ENCODE measurements at places on chromosomes 13 and 19.
A peak's percentile ranks its signal among the peaks of the same experiment; 100 is the strongest.

DNA sequence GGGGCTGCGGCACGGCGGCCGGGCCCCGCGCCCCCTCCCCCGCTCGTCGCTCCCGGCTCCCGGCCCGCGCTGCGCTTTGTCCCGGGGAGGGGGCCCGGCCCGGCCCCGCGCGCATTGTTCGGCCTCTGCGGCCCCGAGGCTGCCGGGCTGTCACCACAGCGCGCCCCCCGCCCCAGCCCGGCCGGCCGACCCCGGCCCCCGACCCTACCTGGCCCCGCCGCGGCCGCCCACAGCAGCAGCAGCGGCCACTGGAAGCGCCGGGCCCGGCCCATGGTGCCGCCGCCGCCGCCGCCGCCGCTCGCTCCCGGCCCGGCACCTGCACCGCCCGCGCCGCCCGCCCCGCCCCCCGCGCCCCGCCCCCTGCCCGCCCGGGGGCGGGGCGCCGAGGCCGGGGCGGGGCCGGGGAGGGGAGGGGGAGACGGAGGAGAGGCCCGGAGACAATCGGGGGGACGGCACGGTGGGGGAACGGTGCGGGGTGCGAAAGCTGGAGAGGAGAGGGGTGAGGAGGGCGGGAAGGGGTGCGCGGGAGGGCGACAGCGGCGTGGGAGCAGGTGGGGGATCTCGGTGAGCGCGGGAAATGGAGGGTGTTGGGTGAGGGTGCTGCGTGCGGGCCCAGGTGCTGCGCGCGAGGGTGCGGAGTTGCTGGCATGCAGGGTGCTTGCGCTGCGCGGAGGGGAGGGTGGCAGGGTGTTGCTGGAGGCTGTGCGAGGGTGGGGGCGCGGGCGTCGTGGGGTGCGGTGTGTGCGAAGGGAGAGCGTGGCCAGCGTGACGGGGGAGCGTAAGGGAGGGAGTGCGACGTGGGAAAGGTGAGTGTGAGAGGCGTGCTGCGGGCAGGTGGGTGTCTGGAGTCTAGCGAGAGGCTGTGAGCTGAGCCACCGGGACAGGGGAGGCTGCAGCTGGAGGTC lies at the start of gene CADM4:
Gene CADM4 (minus strand): TSS at position 332 of the 905 bp plus-strand sequence. CDS start 60 bp downstream, at position 272.
- no peak for DNase-seq

DNA sequence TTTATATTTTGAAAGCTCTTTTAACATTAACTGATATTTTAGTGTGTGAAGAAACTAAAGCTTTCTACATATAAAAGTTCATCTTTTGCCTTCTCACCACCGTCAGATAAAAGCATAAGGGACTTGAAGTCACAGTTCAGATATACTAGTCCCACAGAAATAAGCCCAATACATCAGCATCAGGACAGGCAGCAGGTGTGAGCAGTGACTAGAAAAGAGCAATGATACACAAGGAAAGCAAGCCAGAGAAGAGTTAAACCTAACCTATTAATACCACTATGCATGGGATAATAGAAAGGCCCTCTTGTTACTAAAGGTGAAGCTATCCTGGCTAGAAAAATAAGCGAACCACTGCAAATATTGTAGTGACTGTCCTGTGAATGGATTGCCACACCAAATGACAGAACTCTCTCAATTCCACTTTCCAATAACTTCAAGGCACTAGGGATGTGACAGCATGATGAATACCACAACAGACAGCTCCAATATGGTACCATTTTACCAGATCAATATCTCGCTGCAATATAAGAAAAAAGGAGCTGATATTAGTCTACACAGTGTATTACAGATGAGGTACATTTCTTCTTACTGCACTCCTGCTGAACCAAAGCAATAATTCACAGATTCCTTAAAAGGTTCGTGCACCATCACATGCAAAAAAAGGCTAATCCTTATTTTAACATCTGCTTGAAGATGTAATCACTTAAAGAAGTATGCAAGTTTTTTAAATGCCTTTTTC lies 114.1 kb downstream of the DACH1 start:
- no peak for DNase-seq

DNA sequence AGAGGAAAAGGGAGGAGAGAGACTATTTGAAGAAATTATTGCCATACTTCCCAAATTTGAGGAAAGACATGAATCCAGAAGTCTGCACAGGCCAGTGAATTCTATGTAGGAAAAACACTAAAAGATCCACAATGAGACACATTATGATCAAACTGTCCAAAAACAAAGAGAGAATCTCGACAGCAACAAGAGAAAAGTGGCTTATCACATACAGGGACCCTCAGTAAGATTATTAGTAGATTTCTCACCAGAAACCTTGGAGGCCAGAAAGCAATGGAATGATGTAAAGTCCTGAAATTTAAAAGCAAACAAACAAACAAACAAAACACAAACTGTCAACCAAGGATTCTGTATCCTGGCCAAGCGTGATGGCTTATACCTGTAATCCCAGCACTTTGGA lies 55.7 kb upstream of the IL17D start:
- DNase-seq = no peak

GRCh38 chr13:71218960-71219359 lies 648.0 kb downstream of the DACH1 start:
- no peak for DNase-seq

GRCh38 chr19:1062387-1063029 lies 4.5 kb upstream of the ARHGAP45 start:
- no peak for DNase-seq

DNA sequence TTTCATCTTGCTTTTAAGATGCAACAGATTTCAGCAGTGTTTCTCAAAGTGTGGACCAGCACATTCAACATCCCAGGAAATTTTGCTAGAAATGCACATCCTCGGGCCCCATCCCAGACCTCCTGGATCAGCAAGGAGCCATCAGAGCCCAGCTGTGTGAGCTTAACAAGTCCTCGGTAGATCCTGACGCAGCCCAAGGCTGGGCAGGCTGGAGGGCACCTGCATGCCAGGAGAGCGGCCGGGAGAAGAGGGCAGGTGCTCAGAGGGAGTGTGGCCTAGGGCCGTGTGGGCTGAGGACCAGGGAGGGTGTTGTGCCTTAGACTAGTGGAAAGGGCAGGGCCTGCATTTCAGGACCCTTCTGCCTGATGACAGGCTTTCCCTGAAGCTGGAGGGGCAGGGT lies 2.2 kb upstream of the MCF2L start:
- no peak for DNase-seq

DNA sequence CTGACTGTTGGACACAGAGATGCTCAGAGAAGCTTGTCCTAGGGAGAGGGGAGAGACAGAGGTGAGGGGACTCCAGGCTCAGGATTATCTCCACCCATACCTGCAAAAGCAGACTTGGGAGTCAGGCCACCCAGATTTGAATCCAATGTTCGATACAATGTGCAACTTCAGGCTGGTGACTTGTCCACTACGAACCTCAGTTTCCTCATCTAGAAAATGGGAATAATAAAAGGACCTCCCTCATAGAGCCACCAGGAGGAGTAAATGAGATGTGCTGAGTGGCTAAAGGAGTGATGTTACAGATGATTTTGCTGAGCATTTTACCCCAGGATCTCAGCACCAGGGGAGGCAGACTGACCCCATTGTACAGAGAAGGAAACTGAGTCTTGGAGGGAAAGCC lies 25.0 kb downstream of the PRKD2 start:
- no peak for DNase-seq

- DNase-seq = peak; percentile 86
Measured at GRCh38 chr19:372306-372890, 27.8 kb upstream of the MIER2 start.

GRCh38 chr19:18869023-18869618 lies 26.8 kb downstream of the CERS1 start:
- no peak for DNase-seq
